Activated CD4-positive, alpha-beta memory T cell treated with anti-CD3 and anti-CD28 coated beads for 36 hours (primary cell): ENCODE measurements at places on chromosomes 4 and X. TPM values are rescaled to one million over a fixed set of nuclear protein-coding genes. Genes with fewer than 3 reads are reported as not detected.

COX7B2 gene
- not detected for total RNA-seq

NUDT11 gene
- total RNA-seq = 2.6 TPM

HPRT1 gene
- total RNA-seq = 104 TPM

TBC1D1 gene
- total RNA-seq = 67.6 TPM

GRCh38 chrX:1749499-1749898 is 134.6 kb downstream of the ASMT start:
- no peak overlapping the region for H3K4me3 ChIP-seq
- H3K36me3 ChIP-seq = peaks cover 48% of the 10 kb centered on the region
- peaks cover 3% of the 10 kb centered on the region for H3K4me1 ChIP-seq
